ENCODE measurements at places on chromosomes 1 and 21. TPM values are rescaled to one million over a fixed set of nuclear protein-coding genes. Genes with fewer than 3 reads are reported as not detected.

The C1orf94 gene
- not detected for total RNA-seq

The FAM72B gene
- 0.40 TPM for total RNA-seq

The TRPM2 gene
- total RNA-seq = 3.9 TPM

The KDF1 gene
- total RNA-seq = 37.9 TPM

The VSIG8 gene
- total RNA-seq = not detected

The SLC35E2B gene
- total RNA-seq = 87.3 TPM

The NTPCR gene
- total RNA-seq = 25.7 TPM

The C8A gene
- total RNA-seq = not detected

The SNX7 gene
- 10.1 TPM for total RNA-seq

The LCE2B gene
- not detected for total RNA-seq

The CCDC24 gene
- 18.2 TPM for total RNA-seq

The PDC gene
- total RNA-seq = not detected

- no peak overlapping the region for H3K4me3 ChIP-seq
- H3K27me3 ChIP-seq = no peaks in the 10 kb centered on the region
Observed at GRCh38 chr21:41781050-41781410, 14.2 kb upstream of the RIPK4 start.

- no peaks in the 10 kb centered on the region for H3K4me1 ChIP-seq
- no peak for DNase-seq
- H3K36me3 ChIP-seq = no peaks in the 10 kb centered on the region
- no peaks in the 10 kb centered on the region for H3K27me3 ChIP-seq
- H3K4me3 ChIP-seq = no peak overlapping the region
Observed at GRCh38 chr21:23706431-23706830, 1900.8 kb downstream of the MRPL39 start.

GRCh38 chr1:56803561-56804156 is 15.5 kb downstream of the FYB2 start:
- H3K27ac ChIP-seq = no peak overlapping the region
- no peak overlapping the region for H3K4me3 ChIP-seq

DNA sequence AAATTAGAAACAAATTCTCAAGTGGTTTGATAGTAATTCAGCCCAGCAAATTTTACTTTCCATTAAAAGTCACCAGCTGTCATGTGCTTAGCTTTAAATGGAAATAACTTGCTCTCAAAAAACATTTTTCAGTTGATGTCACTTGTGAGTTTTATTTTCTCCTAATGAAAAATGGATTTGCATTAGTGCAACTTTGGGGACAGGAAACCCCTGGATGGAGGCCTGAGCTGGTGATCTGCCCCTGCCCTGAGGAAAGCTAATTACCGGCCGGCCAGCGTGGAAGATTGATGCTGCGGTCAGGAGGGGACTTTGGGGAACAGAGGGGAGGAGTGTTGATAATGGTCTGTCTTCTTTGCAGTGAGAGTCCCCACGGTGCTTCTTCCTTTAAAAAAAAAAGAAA is 66.8 kb upstream of the ANGPTL1 start:
- H3K4me1 ChIP-seq = peaks cover 30% of the 10 kb centered on the region
- H3K27ac ChIP-seq = peak overlapping the region; percentile 30
- H3K4me3 ChIP-seq = no peak overlapping the region
- no peaks in the 10 kb centered on the region for H3K36me3 ChIP-seq
- peak; percentile 41 for DNase-seq

- no peak overlapping the region for H3K4me3 ChIP-seq
- no peak overlapping the region for H3K27ac ChIP-seq
- DNase-seq = no peak
- no peaks in the 10 kb centered on the region for H3K27me3 ChIP-seq
- no peaks in the 10 kb centered on the region for H3K4me1 ChIP-seq
Observed at GRCh38 chr1:52159033-52159789, 17.3 kb downstream of the ZFYVE9 start.

DNA sequence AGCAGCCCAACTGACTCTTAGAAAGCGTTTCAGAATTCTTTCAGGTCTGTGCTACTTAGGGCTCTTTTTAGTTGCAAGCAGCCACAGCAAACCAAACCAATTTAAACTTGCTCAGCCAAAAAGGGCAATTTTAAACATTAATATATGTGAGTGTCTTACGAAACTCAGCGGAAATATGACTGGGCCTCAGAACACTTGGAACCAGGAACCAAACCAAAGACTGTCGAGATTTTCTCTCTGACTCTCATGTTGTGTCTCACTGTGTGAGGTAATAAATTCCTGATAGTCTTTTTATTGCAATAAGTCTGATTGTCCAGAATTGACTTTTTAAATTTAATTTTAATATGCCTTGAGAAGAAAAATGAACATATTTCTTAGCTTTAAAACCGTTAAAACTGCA is 122.3 kb downstream of the SYF2 start:
- H3K36me3 ChIP-seq = no peaks in the 10 kb centered on the region
- no peaks in the 10 kb centered on the region for H3K27me3 ChIP-seq

DNA sequence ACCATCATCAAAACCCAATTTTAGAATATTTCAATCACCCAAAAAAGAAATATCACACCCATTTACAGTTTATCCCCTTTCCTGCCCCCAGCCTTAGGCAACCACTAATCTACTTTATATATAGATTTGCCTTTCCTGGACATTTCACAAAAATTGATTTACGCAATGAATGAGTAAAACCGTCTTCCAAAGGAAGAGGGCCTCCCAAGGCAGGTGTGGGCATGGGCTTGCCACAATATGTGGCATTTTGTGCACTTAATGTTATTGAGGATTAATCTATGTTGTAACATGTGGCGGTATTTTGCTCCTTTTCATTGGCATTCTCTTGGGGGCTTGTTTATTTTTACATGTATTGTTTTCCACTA is 11.8 kb upstream of the BMP8B start:
- DNase-seq = no peak
- no peaks in the 10 kb centered on the region for H3K4me1 ChIP-seq
- H3K27me3 ChIP-seq = no peaks in the 10 kb centered on the region
- H3K36me3 ChIP-seq = no peaks in the 10 kb centered on the region
- H3K27ac ChIP-seq = no peak overlapping the region
- no peak overlapping the region for H3K4me3 ChIP-seq

- no peaks in the 10 kb centered on the region for H3K36me3 ChIP-seq
- no peak overlapping the region for H3K4me3 ChIP-seq
- H3K4me1 ChIP-seq = no peaks in the 10 kb centered on the region
- DNase-seq = no peak
Observed at GRCh38 chr1:209926045-209926444, 12.0 kb upstream of the SYT14 start.

- H3K27ac ChIP-seq = no peak overlapping the region
- H3K4me3 ChIP-seq = no peak overlapping the region
- no peak for DNase-seq
- H3K36me3 ChIP-seq = no peaks in the 10 kb centered on the region
- H3K27me3 ChIP-seq = no peaks in the 10 kb centered on the region
Observed at GRCh38 chr1:209364716-209365115, 218.8 kb upstream of the CAMK1G start.

- H3K4me1 ChIP-seq = no peaks in the 10 kb centered on the region
- DNase-seq = no peak
- H3K27ac ChIP-seq = no peak overlapping the region
- no peaks in the 10 kb centered on the region for H3K36me3 ChIP-seq
- H3K4me3 ChIP-seq = no peak overlapping the region
Observed at GRCh38 chr1:33221385-33221758, 34.9 kb upstream of the ZNF362 start.

DNA sequence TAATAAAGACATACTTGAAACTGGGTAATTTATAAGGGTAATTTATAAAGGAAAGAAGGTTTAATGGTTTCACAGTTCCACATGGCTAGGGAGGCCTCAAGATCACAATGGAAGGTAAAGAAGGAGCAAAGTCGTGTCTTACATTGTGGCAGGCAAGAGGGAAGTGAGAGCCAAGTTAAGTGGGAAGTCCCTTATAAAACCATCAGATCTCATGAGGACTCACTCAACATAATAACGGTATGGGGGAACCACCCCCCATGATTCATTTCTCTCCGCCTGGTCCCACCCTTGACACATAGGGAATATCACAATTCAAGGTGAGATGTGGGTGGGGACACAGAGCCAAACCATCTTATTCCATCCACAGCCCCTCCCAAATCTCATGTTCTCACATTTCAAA is 76.8 kb upstream of the ZNF678 start:
- H3K4me3 ChIP-seq = no peak overlapping the region
- no peak overlapping the region for H3K27ac ChIP-seq
- no peak for DNase-seq
- H3K36me3 ChIP-seq = no peaks in the 10 kb centered on the region
- no peaks in the 10 kb centered on the region for H3K4me1 ChIP-seq
- H3K27me3 ChIP-seq = no peaks in the 10 kb centered on the region
